T follicular helper cell (primary cell): ENCODE measurements at places on chromosomes 6 and 20.
A peak's percentile ranks its signal among the peaks of the same experiment; 100 is the strongest.

DNA sequence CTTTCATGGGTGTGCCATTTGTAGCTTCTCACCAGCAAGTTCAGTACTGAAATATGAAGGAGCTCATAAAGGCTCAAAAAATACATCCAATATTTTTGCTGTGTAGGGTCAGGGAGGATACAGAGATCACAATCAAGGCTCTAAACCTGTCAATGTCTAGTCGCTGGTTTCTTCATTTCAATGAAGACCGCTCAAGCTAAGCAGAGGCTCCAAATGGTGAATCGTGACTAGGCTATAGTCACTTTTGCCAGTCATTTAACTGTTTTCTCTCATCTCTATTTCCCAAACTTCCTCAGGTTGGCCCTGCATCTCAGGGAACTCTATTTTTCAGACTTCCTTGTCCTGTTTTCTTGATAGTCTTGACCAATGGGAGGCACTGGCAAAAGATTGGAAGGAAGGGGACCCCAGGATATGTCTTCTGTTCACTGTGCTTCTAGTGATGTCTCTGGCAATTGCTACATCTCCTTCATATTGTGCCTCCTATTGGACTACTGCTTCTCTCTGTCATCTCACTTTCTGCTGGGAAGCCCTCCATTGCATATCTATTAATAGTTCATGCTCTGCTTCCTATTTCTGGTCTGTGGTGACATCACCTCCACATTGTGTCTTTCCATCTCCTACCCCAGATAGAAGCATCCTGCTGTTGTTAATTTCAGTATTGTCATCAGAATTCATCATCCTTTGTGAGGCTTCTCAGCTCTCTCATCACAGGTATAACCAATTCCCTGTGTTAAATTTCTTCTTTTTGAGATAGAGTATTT, 87.7 kb upstream of the FAM184A start:
- DNase-seq: no peak

DNA sequence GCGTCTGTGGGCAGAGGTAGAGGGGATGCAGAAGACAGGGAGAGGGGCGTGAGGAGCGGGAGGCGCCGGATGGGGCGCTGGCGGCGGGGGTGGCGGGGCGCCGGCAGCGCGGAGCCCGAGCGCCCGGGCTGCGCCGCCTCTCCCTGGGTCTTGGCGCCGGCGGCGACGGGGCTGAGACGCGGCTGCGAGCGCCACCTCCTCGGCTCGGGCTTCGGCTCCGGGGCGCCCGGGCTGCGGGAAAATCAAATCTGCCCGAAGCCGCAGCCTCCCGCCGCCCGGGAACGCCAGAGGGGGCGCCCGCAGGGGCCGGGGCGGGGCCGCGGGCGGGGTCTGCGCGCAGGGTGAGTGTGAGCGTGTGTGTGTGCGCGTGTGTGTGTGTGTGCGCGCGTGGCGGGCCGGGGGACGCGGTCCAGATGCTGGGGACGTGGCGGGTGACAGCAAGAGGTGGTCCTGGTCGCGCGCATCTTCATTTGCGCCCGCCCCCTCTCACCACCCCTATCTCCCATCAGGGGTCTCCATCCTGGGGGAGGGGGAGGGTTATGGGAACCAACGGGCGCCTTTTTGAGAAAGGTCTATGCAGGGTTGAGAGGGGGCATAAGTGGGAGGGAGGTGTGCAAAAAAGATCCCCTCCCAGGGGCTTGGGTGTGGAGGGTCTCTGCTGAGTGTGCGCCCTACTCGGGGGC, 646 bp upstream of the CPNE5 start:
- DNase-seq: peak; percentile 20

DNA sequence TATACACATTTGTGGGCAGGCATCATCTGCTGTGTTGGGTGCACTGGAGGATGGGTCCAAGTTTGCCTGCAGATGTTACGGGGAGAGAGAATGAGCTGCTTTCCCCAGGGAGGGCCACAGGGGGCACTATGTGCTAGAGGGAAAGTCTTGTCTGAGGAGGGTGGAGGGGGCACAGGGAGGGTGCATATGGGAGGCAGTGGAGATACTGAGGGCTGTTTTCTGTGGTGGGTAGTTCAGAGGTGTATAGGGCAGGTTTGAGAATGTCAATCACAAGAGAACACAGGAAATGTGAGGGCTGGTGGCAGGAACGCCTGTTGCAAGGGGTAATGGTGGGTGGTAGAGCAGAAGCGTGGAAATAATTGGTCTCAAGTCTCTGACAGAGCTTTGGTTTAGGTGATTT, 7.7 kb upstream of the PTPRA start:
- DNase-seq: no peak

DNA sequence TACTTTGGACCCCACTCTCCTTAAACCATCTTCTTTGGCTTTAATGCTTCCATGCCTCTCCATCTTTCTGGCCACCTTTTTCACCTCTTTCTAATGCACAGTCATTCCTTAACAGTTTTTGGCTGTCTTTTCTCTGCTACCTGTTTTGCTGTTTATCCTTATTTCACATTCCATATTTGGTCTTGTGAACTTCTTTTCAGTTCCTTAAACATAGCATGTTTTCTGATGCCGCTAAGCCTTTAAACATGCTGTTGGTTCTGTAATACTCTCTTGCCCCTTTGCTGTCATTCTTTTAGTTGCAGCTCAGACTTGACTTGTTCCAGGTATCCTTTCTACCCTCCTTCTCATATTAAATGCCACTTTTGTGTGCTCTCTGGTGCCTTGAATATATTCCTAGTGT, 35.8 kb downstream of the TOP1 start:
- no peak for DNase-seq

DNA sequence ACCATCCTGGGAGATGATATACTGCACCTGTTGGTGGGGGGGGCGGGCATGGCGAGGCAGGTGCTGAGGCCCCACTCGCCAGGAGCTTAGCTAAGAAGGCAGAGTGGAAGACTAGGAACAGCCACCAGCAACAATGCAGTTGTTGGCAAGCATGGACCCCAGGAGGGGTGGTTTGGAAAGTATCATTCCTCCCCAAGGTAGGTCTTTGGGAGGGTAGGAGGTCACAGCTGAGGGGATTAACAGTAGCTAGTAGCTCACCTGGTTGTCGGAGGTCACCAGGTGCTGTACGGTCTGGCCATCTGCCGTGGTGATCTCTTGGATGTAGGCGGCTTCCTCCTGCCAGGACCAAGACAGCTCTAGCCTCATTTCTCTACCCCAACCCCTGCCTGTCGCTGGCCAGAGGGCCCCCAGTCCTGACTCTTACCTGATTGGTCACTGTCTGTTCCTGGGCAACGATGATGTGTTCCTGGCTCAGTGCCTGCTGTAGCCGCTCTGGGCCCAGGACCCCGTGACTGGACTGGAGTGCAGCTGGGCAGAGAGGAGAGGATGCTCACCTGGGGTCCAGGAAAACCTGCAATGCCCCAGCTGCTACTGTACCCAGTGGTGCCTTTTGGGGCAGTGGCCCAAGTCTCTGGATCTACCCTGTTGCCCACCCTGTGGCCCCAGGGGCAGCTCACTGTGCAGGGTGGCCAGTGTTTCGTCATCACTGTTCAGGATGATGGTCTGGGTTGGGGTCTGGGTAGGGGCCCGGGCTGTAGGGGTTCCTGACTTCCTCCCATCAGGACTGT, 15.3 kb downstream of the PCIF1 start:
- no peak for DNase-seq

DNA sequence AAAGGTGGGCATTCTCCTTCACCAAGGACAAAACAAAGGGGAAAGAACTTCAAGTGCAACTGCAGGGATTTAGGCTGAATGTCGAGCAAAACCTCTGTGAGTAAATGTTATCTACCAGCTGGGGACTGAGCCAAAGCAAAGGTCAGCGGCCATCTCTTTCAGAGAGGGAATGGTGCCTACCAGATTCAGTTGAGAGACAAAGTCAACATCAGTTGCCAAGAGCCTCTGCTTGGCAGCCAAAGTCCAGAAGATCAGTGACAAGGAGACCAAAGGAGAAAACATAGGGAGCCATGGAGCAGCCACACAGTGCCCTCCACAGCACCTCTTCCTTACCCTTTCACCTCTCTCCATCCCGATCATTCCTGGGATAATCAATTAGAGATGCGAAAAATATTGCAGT, 472.5 kb downstream of the KIF16B start:
- no peak for DNase-seq

GRCh38 chr6:135149376-135149775, 31.7 kb upstream of the MYB start:
- no peak for DNase-seq

DNA sequence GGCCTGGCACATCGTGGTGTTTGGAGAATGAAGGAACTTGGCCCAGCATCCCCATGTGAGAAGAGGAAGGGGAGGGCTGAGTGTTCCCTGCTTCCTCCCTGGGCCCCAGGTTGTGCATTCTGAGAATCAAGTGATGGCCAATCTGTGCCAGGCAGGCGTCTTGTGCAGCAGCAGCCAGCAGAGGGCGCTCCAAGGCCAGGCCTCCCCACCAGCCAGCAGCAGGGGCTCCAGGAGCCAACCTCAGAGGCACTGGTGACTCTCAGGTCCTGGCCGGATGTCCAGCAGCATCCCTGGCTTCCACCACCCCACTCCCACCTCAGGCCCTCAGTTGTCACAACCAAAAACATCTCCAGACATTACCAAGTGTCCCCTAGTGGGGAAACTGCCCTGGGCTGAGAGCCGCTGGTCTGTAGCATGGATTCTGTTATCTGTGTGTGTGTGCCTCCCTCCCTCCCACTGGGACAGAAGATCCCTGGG, 192.0 kb downstream of the PREX1 start:
- DNase-seq: peak; percentile 40

DNA sequence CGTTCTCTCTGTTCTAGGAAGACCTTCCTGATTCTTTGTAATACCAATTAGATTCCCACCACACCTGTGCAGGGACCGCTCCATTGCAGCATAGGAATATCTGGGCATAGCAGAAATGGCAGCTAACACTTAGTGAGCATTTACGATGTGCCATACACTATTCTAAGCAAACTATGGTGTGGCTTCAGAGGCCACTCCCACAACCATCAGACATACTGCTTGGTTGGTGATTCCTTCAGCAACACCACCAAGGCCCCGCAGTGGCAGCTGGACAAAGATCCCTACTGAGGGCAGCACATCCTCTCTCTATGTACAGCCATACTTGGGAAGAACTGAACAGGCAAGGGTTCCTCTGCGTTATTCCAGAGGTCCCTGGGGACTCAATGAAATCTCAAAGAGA, 6.2 kb downstream of the KCNK5 start:
- DNase-seq: no peak

DNA sequence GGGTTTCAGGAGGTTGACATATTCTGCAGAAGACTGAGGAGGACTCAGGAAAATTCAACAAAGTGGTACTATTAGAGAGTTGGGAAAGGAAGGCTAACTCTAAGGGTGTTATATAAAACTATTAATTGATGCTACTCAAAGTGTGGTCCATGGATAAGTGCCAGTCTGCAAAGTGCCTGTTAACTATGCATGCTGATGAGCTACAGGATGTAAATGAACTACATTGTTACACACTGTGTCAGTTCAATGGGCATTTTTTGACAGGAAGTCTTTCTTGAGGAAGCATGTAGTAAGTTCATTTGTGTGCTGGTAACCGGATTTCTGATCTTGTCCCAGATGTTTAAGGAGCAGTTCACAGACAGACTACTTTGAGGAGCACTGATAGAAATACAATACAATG, 75.6 kb downstream of the KLHL32 start:
- DNase-seq: no peak

GRCh38 chr6:37698264-37699137, 818 bp upstream of the MDGA1 start:
- DNase-seq: peak; percentile 48

GRCh38 chr6:149383371-149383770, 16.7 kb upstream of the SUMO4 start:
- DNase-seq: no peak

DNA sequence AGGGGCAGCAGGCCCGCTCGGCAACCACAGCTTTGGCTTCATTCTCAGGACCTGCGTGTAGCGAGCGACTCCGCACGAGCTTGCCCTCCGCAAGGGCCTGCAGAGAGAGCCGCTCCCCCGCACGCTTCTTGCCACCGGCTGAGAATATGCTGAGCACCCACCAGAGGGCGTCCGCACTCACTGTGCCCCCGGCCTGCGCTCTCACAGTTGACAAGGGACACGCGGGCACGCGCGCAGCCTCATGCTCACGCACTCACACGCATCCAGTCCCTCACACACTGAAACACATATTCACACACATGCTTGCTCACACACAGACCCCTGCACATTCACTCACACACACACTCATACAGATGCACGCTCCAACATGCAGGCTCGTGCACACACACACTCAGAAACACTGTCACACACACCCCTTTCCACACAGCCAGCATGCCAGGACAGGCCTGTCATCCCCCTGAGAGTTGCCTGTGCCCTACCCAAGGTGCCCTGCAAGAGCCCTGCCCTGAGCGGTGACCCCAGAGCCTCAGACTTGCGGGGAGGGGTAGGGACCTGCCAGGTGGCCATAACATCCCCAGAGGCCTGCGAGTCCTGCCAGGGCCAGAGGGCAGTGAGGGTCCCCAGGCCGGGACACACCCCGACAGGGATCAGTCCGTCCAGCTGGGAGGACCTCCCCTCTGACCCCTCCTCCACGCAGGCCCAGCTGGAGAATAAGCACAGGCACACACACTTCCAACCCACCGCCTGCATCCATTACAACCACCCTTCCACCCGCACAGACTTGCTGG, 174.1 kb downstream of the BMP7 start:
- peak; percentile 21 for DNase-seq

DNA sequence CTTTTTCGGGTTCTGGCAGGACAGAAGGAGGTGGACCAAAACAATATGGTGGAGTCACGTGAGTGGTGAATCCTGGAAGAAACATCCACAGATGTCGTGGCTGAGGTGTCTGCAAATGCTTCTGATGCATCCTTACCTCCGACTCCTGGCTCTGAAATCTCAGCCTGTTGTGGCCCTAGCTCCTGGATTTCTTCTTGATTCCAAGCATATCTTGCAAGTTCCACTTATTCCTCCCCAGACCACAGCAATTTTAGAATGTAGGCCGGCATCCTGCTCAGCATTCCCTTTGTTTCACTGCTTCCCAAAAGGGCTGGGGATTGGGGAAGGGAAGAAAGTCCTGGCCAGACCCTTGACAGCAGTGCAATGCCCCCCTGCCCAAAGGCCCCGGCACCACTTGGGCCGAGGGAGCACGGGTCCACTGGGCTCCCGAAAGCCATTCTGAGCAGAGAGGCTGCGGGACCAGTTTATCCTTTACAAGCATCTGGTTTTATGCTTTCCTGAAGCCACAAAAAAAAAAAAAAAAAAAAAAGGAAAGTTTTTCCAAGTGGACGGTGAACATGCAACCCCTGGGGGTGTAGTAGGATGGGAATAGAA, 200.9 kb upstream of the RNF24 start:
- no peak for DNase-seq

- DNase-seq: no peak
These were observed 480.8 kb upstream of the JARID2 start for GRCh38 chr6:14765106-14765505.

DNA sequence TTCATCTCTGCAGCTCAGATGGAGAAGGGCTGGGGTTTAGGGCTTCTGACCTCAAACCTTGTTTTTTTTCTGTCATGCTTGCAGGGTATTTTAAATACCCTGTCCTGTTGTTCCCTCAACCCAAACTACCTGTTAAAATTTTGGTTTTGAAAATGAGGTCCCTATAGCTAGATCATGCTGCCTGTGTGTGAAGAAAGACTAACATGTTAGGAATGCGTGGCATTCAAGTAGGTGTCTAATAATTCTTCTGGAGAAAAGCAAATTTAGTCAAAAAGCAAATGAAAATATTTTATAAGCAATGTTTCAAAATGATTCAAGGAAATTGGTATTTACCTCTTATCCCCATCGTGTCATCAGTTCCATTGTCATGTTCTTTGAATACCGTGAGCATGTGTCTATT, 77.2 kb upstream of the C20orf144 start:
- DNase-seq: no peak
